ENCODE measurements at places on chromosomes 7 and 10. TPM values are rescaled to one million over a fixed set of nuclear protein-coding genes. Genes with fewer than 3 reads are reported as not detected.

Gene RNF133
- not detected for total RNA-seq

- no peak for DNase-seq
Observed at GRCh38 chr10:18860631-18861240, 187.9 kb upstream of the MALRD1 start.

GRCh38 chr7:74253835-74254128 lies 417 bp downstream of the RFC2 start:
- no peak for DNase-seq

GRCh38 chr10:101070098-101070497 lies 8.3 kb downstream of the KAZALD1 start:
- DNase-seq = no peak

GRCh38 chr10:129771024-129771423 lies 193.1 kb downstream of the EBF3 start:
- peak; percentile 70 for DNase-seq

All from lower leg skin (tissue), 4 donors.